ENCODE measurements at places on chromosomes 1 and 21.

GRCh38 chr21:32101277-32101676, 177.6 kb downstream of the MIS18A start:
- DNase-seq: no peak

GRCh38 chr1:215793180-215793579, 226.1 kb downstream of the KCTD3 start:
- no peak for DNase-seq

DNA sequence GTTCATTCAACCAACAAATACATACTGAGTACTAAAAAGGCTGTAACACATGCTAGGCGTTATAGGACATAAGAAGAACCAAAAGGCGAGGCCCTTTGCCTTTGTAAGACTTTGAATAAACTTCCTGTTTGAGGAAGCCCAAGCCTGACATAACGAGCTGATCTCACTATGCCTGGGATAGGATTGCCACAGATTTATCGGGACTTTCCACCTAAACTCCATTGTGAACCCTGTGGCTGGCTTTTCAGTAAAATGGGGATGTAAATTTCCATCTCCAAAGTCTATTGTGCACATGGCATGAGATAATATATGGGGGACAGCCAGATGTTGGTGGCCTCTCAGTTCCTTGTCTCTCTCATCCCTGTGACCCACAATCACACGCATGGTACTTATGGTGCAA, 41.9 kb downstream of the LMO4 start:
- DNase-seq: no peak

- DNase-seq: peak; percentile 91
These were observed 14.1 kb upstream of the DEGS1 start for GRCh38 chr1:224168859-224169380.

DNA sequence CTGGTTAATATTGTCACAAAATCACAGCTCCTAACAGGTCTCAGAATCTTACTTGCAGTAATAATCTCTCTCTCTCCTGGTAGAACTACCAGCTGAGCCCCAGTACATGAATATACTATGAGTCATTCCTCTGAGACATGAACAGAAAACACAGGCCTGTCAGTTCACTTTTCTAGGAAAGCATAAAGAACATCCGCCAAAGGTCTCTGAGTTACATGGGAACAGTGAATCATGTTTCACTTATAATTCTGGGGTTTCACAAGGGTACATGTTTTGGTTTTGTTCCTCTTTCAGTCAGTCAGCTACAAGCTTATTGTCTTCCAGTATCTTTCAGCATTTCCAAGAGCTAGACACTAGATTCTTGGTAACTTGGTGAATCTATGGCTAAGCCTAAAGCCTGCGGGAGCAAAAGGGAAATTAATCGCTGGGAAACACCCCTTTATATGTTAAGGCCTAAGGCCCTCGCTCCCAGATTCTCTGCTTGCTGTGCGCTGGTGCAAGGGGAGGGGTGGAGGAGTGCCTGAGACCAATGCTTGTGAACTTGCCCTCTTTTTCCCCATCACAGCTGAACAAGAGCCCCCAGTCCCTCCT, 31.7 kb downstream of the IFNGR2 start:
- DNase-seq: peak; percentile 88

DNA sequence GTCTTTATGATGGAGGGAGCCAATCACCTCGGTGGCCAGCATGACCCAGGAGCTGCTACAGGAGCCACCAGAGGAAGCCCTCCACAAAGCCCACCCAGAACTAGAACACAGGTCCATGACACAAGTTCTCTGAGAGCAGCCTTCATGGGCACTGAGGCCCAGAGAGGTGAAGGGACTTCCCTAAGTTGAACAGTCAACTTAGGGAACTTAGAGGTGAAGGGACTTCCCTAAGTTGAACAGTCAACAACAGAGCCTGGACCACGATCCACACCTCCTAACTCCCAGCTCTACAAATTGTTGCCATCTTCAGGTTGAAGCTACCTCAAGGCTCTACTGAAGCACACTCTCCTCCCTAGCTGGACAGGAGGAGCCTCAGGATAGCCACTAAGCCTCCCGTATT, 132.7 kb downstream of the CCDC185 start:
- DNase-seq: no peak

DNA sequence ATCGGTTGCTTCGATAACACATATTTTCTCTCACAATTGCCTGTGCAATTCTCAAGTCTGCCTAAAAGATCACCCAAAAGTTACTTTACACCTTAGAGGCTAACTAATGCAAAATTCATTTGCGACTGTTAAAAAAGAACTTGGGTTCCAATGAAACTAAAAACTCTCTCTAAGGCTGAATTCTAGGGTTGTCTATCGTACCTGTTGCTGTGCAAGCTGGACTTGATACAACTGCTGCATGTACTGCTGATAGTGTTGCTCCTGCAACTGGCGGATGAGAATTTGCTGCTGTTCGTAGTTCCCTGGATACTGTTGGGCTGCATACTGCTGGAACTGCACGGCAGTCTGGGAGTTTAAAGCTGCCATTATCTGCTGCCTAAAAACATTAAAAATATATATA, 27.6 kb downstream of the ACBD3 start:
- DNase-seq: no peak

DNA sequence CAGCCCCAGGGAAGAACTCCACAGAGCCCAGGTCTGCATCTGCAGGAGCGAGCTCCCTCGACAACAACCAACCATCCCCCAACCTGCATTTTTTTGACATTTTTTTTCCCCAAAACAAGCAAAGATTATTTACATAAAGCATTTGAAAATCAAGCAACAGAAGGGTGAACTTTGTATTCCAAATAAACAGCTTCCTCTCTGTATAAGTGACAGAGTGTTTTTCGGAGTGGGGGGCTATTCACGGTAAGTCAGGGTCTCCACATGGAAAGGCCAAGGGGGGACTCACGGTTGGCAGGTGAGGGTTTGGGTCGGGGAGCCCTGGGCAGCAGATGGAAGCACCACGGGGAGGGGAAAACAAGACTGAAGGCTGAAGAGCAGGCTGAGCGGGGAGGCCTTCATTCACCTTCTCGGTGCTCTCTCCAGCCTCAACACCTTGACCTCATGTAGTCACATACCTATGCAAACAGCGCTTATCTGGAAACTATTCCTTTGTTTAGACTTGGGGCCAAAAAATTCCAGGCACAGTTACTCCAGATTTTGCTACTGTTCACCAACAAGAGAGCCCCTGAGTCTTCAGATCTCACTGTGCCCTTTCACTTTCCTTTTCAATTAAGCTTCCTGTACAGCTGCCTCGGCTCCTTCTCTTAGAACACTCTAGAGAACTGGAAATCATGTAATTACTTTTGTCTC, 27.6 kb downstream of the C2CD2 start:
- DNase-seq: peak; percentile 64

GRCh38 chr1:36396359-36396758, 1.3 kb downstream of the LSM10 start:
- peak; percentile 39 for DNase-seq

- no peak for DNase-seq
These were observed 117.6 kb downstream of the MRPL39 start for GRCh38 chr21:25489673-25490072.

DNA sequence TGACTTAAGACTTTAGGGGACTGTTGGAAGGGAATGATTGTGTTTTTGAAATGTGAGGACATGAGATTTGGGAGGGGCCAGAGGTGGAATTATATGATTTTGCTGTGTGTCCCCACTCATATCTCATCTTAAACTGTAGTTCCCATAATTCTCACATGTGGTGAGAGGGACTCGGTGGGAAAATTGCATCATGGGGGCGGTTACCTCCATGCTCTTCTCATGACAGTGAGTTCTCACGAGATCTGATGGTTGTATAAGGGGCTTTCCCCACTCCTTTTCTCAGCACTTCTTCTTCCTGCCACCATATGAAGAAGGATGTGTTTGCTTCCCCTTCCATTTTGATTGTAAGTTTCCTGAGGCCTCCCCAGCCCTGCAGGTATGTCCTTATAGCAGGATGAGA, 35.0 kb upstream of the SCAF4 start:
- DNase-seq: no peak

DNA sequence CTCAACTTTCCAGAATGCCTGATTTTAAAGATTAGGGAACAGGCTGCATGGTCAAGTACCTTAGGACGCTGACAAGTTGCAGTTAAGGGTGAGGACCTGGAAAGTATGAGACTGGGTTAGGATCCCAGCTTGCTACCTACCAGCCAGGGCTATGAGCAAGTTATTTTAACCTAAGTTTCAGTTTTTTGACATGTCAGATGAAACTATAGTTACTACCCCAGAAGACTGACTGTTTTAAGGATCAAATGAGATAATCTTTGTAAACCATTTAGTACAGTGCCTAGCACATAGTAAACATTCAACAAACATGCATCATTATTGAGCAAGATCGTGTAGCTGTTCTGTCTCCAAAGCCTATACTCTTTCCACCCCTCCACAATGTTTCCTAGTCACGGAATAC, 14.4 kb downstream of the THEMIS2 start:
- no peak for DNase-seq

DNA sequence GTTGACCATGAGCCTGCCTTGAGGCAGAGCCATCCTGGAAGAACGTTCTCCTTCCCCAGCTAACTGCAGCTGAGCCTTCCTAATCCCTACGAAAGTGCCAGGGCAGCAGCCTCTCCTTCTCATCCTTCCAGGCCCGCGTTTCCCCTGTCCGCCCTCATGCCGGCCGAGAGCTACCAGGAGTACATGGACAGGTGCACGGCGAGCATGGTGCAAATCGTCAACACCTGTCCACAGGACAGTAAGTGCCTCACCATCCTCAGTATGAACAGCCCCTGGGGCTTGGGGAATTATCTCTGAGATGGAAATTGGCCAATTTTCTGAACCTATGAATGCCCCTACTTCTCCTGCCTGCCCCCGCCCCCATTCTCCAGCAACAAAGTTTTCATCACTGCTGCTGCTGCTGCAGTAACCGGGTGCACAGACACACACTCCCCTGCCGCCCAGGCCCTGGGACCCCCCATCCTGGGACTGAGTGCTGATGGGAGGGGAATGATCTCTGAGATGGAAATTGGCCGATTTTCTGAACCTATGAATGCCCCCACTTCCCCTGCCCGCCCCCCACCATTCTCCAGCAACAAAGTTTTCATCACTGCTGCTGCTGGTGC, 39.6 kb downstream of the UBASH3A start:
- no peak for DNase-seq

- DNase-seq: no peak
These were observed 86.5 kb upstream of the ATP1A1 start for GRCh38 chr1:116286541-116286971.

- no peak for DNase-seq
These were observed 19.5 kb downstream of the USP25 start for GRCh38 chr21:15749082-15749860.

- DNase-seq: peak; percentile 82
These were observed 323.1 kb upstream of the FAM78B start for GRCh38 chr1:166489670-166490436.

GRCh38 chr1:15341634-15342407, 67.9 kb upstream of the EFHD2 start:
- DNase-seq: peak; percentile 70

DNA sequence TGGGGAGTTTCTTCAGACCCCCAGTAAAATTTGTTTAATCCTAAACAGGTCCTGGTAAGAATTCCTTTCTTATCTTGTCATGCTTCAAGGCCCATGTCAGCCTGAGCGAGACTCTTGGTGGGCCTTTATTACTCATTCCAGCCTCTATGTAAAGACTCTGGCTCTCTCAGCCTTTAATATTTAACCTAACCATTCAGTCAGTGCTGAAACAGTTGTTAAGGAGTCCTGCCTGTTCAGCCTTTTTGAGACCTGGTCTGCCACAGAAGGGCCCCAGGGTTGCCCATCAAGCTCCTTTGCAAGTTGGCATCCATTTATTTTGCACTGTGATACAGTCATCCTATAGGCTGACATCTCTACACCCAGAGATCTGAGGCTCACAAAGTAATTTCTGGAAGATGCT, 107.7 kb upstream of the VANGL1 start:
- DNase-seq: no peak

GRCh38 chr1:186443638-186444037, 17.3 kb downstream of the PDC start:
- DNase-seq: peak; percentile 51

DNA sequence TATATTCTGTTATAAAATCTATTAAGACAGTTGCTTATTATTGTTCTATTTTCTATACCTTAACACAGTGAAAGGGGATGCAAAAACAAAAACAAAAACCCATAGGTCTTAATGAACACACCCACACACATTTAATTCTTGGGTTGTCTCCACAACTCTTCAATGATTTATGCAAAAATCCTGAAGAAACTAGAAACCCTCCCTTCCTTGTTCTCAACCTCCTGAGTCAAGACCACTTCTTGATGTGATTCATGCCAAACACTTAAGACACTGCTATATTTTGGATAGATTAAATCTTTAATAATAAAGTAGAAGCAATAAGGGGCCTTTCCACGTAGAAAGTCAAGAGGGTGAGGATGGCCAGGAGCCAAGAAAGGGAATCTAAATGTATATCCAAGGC, 23.4 kb downstream of the SCAF4 start:
- DNase-seq: no peak

DNA sequence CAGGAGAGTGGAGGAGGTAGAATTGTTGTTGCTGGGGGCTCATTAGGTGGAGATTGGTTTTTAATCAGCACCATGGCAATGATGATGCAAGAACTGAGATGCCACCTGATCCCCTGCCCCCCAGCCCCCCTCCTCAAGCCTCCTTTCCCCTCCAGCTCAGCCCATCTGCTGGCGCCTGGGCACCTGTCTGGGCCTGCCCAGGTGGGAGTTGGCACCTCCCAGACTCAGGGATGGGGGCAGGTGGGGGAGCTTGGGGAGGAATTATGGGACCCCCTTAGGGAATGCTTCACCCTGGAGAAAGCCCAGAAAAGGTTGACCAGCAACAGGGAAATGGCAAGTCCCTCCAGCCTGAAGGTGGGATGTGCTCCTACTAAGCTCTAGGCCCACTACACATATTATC, 1.5 kb upstream of the NHLH1 start:
- no peak for DNase-seq

DNA sequence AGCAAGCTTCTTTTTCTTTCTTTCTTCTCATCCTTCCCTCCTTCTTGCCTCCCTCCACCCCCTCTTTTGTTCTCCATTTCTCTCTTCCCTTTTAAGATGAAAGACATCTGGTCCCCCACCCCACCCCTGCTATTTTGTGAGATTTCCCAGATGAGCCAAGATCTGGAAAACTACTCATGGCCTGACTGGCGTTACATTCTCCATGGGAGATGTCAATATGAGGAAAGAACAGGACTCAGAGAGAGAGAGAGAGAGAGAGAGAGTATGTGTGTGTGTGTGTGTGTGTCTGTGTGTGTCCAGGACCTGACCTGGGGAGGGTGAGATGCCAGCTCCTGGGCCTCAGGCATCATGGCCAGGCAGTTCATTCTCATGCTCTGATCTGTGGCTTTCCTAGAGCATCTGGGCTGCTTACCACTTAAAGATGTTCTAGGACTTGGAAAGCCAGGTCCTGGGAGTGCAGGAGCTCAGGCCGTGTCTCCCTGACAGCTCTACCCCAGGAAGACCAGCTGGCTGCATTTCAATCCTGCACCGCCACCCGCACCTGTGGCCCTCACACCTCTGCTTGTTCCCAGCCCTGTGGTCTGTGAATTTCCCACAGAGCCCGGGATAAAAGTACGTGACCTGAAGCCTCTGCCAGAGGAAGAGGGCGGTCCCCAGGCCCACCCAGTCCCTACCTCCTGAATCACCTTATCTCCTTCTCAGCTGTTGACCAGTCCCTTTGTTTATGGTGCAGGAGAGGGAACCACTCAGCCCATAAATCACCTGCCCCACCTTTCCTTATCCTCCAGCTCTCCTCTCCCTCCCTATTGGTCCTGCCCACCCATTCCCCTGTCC, 3.2 kb upstream of the BEST4 start:
- no peak for DNase-seq

GRCh38 chr1:64701886-64702285, 43.0 kb upstream of the RAVER2 start:
- no peak for DNase-seq

GRCh38 chr1:236774926-236775325, 20.2 kb upstream of the MTR start:
- DNase-seq: no peak

GRCh38 chr1:239831577-239832355, 259.9 kb upstream of the FMN2 start:
- DNase-seq: no peak

Measured in activated CD4-positive, alpha-beta T cell treated with anti-CD3 and anti-CD28 coated beads, Interleukin-2, Interleukin-4, amounts not matched to agents 100 ng/mL and 50 ng/mL, durations not matched to agents 16 hours and 8 hours (primary cell).